NCI-H1092 treated with DMSO at 0.1 percent for 48 hours (cell line): ENCODE measurements at places on chromosomes 2 and 18.

- DNase-seq, result no peak
Observed at GRCh38 chr18:77632758-77633157, 383.1 kb downstream of the GALR1 start.

- no peak for DNase-seq
Observed at GRCh38 chr2:137252934-137253333, 487.6 kb downstream of the THSD7B start.

GRCh38 chr2:136117909-136118818, at the start of gene CXCR4:
Gene CXCR4, minus strand, starts transcription at chr2:136118149. Its CDS starts 89 bp downstream, at chr2:136118060.
- DNase-seq, result peak; percentile 90

GRCh38 chr2:217756375-217757107, 246.3 kb downstream of the TNS1 start:
- DNase-seq, result peak; percentile 2

GRCh38 chr2:221780281-221780688, 208.2 kb upstream of the EPHA4 start:
- DNase-seq, result no peak

DNA sequence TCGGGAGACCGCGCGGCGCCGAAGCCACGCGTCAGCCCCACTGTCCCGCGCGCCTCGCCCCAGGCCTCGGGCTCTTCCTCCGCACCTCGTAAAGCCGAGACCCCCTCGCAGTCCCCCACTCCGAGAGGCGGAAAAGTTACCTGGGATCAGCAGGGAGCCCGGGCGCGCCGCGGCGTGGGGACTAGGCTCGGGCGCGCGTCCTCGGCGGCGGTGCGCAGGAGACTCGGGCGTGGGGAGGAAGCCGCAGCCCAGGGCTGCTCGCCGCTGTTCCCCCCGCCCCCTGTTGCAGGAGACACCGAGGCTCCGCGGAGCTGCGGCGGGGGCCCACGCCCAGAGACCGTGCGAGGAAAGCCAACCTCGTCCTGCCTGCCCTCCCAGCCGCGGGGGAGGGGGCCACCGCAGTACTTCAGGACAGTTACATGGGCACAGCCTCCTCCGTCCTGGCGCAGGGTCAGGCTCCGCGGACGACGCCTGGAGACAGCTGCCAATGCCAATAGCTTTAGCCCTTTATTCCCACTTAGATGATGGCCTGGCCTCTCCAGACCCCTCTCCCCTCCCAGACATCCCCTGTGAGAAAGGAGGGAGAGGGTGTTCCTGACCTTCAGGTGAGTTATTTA, at the start of gene EPB41L3:
Gene EPB41L3, minus strand, starts transcription at position 225 of the 617 bp plus-strand sequence. CDS start 54,814 bp downstream, outside the sequence.
- peak; percentile 32 for DNase-seq

- DNase-seq, result no peak
Observed at GRCh38 chr2:138601458-138602165, 100.0 kb downstream of the SPOPL start.

DNA sequence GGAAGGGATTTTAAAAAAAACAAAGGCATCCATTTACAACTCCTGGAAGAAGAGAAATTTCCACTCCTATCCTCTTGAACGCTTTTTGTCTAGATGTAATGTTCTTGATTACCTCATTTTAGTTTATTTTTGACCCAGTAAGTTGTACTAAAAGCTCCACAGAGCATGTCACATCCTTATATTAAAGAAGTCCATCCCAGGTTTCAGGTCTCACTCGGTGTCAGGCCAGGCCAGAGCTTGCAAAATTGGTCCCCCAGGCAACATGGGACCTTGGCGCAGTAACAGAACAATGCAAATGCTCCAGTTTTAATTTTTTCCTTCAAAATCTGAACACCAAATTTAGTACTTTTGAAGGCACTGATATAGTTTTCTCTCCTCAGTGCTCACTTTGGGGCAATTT, 218.4 kb upstream of the REV1 start:
- DNase-seq, result no peak

- DNase-seq, result no peak
Observed at GRCh38 chr18:46787674-46788073, 30.8 kb upstream of the ST8SIA5 start.

DNA sequence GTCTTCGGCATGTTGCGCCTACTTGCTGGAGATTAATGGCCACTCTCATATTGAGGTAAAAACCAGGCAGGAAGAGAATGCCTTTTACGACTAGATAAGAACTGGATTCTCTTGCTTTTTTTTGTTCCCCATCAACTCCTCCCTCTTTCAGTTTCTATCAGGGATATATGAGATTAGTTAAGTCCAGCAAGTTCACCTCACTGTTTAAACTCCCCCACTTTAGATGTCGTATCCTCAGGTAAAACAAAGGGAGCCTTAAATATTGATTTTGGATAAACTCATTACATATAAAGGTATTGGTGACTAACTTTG, 98.4 kb downstream of the PLEKHM3 start:
- no peak for DNase-seq

DNA sequence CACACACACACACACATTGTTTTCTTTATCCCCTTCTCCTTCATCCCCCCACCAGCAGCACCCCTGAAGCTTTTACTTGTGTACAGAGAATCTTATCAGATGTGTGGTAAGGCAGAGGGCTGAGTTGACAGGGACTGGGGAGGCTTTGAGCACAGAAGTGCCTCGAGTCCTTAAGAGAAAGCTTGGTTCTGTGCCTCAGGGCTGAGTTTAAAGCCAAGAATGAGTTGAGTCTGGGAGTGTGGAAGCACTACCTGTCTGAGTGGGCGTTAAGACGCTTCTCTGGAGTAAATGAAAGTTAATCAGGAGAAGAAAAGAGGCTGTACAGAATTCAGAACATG, 2.7 kb downstream of the ID2 start:
- DNase-seq, result no peak

- no peak for DNase-seq
Observed at GRCh38 chr2:145750144-145750543, 1230.2 kb upstream of the ZEB2 start.

DNA sequence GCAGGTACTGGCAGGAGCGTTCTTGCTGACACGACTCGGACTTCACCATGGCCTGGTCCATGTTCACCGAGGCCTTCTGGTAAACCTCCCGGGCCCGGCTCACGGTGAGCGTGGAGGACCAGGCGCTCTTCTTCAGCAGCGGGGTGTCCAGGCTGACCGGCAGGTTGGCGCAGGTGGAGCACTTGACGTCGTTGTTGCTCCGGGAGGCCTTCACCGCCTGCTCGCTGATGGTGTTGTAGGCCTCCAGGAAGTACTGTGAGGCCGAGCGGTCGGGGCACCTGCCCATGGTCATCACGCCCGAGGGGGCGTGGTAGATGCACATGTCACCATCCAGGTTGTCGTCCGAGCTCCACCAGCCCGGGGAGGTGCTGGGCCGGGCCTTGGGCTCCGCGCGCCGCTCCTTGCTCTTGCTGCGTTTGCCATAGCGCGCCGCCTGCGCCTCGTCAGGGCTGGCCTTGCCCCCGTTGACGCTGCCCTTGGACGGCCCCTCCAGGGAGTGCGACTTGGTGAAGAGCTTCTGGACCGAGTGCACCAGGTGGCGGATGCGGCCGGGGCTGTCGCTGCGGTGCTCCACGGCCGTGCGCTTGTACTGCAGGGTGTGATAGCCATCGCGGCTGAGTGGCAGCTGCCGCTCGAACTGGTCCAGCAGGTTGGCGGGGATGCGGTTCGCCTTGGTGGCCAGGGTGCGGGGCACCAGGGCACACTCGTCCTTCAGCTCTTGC, 429.3 kb downstream of the TGIF1 start:
- no peak for DNase-seq

GRCh38 chr18:68041327-68041726, 524.8 kb upstream of the DSEL start:
- DNase-seq, result no peak

GRCh38 chr2:23924589-23925359, 2.1 kb downstream of the ATAD2B start:
- no peak for DNase-seq

DNA sequence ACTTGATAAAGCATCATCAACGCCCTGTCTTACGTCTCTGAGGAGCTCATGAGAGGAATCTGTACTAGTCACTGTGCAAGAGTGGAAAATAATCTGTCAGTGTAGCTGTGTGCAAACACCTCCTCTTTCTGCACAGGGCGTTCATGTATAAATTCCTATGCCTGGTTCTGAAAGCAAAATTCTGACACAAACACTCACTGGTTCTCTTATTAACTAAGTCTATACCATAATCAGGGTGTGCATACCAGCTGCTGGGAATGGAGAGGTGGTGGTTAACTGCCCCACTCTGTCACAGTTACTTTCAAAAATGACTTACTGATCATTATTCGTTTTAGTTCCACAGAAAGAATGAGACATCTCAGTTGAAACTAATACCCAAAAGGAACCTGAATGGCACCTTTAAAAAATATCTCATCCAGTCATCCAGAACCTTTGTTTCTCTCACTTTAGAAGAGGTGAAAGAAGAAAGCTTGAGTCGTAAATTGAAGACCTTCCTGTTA, 35.7 kb downstream of the STK39 start:
- DNase-seq, result no peak
